IPS DF 6.9 (cell line): ENCODE measurements at places on chromosomes 6 and 20.

DNA sequence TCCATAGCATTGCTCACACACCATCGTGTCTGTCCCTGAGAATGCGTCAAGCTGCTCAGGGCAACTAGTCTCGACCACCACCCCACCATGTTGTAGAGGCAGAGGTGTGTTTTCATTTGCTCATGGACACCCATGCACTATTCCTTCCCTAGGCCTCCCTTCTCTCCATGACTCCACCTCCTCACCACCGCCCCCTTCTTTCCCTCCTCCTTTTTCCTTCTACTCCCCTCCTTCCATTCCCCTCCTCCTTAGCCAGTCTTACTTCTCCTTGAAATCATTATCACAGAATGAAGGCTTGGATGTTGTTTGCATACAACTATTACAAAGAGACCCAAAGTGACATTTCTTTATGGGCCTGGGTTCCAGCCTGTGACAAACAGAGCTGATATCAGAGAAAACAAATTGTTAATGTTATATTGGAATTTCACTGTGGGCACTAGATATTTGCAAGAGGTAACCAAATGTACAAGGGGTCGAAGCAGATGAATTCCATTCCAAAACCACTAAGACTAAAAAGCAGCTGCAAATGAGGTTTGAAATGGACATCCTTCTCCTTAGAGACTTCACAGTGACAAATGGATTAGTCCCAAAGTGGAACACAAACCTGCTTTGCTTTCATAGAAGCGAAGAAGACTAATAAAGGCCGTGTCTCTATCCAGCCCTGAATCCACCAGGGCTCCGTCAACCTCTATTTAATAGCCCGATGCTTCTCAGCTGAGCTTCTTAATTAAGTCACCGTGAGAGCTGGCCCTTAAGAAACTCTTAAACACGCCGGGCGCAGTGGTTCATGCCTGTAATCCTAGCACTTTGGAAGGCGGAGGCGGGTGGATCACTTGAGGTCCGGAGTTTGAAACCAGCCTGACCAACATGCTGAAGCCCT is 275.8 kb upstream of the SULF2 start:
- no peak for DNase-seq

DNA sequence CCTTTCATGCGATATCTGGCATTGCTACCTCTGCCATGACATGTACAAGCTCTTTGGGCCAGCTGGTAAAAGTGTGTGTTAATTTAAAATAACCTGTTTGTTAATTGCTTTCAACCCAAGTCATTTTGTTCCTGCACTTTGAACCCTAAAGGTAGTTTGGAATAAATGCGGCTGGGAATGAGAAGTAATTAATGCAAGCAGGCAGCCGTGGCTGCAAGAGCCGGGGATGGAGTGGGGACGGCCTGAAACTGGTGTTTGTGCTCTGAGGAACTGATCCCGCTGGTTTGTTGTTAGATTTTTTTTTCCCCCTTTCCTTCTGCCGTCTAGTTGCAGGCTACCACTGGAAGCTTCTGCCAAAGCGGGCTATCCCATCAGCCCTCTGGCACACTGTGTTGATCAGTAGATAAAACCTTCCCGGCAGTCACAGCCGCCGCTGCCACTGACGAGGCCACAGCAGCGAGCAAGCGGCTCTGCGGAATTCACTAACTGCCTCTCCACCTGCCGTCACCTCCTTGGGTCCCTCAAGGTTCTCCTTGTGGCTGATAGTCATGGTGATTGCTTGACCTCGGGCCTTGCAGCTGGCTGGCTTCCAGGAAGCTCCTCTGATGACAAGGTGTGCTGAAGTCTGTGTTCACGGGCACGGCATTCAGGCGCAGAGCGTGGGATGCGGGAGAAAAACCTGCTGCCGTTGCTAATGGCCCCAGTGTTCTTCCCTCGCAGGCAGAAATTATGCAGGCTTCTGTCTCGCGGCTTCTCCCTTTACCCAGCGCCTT is 315.9 kb downstream of the TFAP2A start:
- DNase-seq: no peak

DNA sequence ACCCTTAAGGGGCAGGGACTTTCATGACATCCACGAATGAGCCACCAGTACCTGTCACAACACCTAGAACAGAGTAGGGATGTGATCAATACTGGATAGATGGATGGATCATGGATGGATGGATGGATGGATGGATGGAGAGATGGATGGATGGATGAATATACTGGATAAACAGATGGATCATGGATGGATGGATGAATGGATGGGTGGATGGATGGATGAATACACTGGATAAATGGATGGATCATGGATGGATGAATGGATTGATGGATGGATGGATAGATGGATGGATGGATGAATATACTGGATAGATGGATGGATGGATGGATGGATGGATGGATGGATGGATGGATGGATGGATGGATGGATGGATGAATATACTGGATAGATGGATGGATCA is 73.0 kb downstream of the PKHD1 start:
- DNase-seq: no peak

DNA sequence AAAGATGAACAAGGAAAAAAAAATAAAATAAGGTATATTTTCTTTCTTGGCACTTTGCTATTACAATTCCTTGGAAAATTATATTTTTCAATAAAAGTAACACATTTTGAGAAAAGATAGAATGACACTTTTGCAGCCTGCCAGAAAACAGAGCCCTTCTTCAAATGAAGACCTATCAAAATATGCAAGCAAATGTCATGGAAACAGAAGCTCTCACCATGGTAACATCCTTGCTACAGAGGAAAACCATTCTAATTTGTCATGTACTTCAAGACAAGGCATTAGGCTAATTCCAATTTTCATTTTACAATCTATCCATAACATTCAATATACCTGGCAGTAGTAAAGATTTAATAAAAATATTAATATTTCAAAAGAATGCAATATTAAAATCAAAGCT is 177.9 kb downstream of the RNGTT start:
- DNase-seq: no peak

GRCh38 chr6:43516367-43516696 is 394 bp downstream of the YIPF3 start:
- no peak for DNase-seq

DNA sequence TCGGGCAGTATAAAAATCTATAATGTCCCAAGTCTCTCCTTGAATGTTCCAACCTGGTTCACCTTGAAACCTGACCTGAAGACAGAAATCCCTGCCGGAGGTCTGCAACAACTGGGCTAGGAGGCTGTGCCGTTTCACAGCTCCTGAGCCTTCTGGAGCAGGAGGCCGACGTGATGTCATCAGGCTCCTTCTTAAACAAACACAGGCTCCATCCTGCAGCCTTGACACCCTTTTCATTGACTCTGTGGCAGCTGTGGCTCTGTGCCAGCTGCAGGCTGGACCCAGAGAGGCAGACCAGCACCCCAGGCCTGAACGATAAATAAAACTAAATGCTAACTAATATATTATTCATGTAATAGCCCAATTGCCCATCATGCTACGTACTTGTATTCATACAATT is 483.9 kb downstream of the CD83 start:
- DNase-seq: no peak

DNA sequence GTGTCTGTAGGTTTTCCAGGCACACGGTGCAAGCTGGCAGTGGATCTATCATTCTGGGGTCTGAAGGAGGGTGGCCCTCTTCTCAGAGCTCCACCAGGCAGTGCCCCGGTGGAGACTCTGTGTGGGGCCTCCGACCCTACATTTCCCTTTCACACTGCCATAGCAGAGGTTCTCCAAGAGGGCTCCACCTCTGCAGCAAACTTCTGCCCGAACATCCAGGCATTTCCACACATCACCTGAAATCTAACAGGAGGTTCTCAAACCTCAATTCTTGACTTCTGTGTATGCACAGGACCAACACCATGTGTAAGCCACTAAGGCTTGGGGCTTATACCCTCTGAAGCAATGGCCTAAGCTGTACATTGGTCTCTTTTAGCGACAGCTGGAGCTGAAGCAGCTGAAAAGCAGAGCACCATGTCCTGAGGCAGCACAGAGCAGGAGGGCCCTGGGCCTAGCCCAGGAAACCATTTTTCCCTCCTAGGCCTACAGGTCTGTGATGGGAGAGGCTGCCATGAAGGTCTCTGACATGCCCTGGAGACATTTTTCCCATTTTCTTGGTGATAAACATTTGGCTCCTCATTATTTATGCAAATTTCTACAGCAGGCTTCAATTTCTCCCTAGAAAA is 253.3 kb downstream of the ERMARD start:
- no peak for DNase-seq

- no peak for DNase-seq
Observed at GRCh38 chr6:168273441-168274036, 46.0 kb downstream of the DACT2 start.

GRCh38 chr6:109002051-109002697 is 92.5 kb downstream of the SESN1 start:
- DNase-seq: no peak
